ENCODE measurements at places on chromosomes 1 and 21.
A peak's percentile ranks its signal among the peaks of the same experiment; 100 is the strongest.

DNA sequence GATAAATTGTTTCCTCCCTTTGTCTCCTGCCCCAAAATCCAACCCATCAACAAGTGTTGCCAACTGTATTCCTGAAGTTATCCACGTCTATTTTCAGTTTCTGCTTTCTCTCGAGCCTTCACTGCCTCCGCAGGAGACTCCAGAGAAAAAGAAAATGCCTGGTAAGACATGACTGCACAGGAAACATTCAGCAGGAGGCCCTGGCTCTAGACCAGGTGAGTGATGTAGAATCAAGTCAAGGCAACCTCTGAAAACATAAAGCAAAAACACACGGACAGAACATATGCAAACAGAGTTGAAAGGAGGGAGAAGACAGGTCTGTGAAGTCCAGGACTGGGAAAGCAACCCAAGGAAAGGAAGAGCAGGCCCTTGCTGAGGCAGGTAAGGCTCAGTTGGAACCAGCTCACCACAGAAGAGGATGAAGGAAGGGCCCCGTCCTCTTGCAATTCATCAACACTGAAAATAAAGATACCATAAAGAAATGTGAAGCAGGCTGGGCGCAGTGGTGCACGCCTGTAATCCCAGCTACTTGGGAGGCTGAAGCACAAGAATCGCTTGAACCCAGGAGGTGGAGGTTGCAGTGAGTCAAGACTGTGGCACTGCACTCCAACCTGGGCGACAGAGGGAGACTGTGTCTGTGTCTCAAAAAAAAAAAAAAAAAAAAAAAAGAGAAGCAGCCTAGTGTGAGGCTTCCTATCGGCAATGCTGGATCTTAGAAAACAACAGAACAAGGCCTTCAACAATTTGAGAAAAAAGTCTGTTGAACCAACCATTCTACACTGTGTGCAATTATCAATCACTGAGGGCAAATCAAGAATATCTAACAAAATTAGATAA, 8.8 kb downstream of the NOL9 start:
- no peak for DNase-seq

DNA sequence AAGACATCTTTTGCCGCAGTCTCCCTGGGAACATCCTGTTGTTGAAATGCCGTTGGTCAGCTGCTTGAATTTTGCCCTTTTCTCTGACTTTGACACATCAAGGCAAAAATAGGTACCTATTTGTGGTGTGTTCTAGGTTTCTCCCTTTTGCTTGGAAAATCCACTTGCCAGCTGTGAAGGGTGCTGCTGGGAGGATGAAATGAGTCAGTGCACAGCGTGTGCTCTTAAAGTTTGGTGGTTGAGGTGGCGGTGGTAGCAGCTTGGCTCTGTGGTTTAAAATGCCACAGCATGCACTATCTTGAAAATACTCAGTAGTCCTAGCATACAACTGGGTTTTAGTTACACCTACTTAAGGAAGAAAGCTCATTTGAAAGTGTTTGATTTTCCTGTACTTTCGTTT, 183.8 kb downstream of the DHRS3 start:
- no peak for DNase-seq

- peak; percentile 58 for DNase-seq
These were observed 7.9 kb downstream of the KLHDC8A start for GRCh38 chr1:205348554-205349487.

GRCh38 chr21:26389971-26390641, 183.0 kb downstream of the CYYR1 start:
- DNase-seq, result peak; percentile 51

DNA sequence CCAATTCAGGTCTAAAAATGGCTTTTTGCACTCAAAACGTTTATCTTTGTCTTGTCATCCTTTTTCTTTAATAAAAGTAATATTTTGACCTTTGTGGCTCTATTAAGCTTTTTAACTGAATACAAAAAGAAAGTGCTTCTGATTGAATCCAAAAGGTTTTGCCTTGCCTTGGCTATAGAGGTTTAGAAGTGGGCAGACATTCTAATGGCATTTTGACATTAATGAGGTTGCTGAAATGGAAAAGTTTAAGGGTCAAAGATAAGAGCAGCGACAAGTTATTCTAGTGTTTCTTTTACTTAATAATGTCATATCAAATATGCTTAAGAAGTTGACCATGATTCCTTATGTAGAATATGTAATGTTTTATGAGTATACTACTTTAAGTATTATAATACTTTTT, 120.2 kb downstream of the ADGRL2 start:
- peak; percentile 71 for DNase-seq

DNA sequence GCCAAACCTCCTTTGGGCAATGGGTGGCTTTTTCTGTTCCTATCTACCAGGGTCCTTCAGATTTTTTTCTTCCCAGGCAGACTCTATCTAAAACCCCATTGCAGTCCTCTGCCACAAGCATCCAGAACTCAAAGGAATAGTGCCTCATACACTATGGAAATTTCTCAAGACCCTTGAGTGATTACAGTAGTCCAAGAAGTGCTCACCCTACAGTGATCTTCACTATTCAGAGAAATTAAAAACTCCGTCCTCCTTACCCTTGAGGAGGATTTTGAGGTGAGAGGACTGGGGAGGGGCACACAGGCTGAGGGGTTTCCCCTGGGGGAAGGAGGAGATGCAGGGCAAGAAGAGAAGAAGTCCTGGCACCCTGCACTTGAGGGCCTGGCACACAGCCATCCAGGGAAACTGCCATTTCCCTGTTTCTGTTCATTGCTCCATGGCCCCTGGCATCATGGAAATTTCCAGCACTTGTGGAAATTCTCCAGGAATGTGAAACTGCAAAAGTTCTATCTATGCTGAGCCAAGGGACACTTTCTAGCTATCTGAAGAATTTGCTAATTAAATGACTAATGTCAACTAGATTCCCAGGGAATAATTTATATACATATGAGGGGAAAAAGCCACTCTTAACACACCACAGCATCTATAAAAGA, 102.5 kb upstream of the ATP1B1 start:
- DNase-seq, result no peak

GRCh38 chr1:103194984-103195383, 86.7 kb upstream of the COL11A1 start:
- no peak for DNase-seq

GRCh38 chr1:5610432-5610831, 381.8 kb downstream of the NPHP4 start:
- DNase-seq, result no peak

- DNase-seq, result peak; percentile 51
These were observed 65.4 kb downstream of the PLEKHA6 start for GRCh38 chr1:204294357-204294756.

DNA sequence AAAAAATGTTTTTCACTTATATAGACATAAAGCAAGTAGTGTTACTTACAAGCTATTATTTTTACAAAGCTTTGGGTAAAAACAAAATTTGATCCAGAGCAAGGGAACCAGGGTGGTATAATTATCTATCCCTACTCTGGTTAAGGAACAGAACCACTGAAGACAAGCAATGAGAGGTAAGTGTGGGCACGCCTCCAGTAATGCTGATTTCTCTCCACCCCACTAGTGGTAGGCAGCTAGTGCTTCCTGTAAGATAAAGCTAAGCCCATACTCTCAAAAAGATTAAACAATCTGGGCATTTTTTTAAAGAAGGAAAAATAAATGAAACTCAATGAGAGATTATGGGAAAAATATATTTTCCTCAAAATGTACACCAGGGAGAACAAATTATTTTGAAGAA, 22.1 kb downstream of the TFB2M start:
- no peak for DNase-seq

DNA sequence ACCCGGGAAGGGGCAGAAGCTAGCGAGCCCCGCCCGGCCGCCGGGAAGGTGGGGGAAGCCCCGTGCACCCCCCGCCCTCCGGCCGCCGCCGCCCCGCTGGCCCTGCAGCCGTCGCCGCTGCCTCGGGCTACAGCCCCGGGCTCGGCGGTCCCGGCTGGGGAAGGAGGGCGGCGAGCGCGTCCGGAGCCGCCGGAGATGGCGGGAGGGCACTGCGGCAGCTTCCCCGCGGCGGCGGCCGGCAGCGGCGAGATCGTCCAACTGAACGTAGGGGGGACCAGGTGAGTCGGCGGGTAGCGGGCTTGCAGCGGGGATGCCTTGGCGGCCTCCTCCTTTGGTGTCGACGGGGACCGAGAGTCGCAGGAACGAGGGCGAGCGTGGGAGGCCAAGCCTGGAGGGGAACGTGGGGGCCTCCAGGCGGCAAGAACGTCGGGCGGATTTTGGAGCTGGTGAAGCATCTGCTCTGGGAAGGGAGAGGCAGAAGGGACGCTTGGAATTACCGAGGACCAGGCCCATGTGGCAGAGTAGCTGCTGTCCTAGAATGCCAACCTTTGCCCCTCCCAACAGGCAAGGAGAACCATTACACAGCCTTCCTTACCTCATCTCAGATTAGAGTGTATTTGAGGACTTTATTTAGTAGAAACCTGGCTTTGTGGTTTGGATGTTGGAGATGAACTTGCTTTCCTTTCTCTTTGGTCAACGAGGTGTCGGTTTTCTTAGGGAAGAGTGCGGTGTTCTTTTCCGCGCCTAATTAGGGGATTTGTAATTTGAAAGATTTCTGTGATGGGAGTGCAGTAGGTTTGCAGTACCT, 591 bp downstream of the KCTD3 start:
- DNase-seq, result peak; percentile 90

- peak; percentile 39 for DNase-seq
These were observed 59.5 kb downstream of the IRF2BP2 start for GRCh38 chr1:234550341-234551031.

DNA sequence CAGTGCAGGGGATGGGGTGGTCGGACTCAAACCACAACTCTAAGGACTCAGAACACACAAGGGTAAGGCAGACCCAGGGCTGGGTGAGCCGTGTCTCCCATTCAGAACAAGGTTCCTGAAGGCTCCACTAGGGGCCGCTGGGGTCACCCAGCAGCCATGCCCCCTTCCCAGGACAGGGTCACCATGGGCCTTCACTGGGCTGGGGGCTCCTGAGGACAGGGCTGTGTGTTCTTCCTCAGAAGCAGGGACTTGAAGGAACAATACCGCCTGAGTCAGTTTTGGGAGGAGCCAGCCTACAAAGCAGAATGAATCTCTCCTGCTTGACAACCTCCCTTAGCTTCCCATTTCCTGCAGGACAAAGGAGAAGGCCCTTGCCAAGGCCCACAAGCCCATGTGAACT, 15.4 kb downstream of the RIMS3 start:
- DNase-seq, result peak; percentile 66

- no peak for DNase-seq
These were observed 43.2 kb downstream of the FLVCR1 start for GRCh38 chr1:212901290-212901689.

Measured in eye (tissue), 1 donor.